ENCODE measurements at places on chromosomes 6 and 20.

GRCh38 chr20:17468073-17468840 is 62.9 kb downstream of the BFSP1 start:
- DNase-seq = no peak

- DNase-seq = no peak
These were observed 51.5 kb downstream of the NUDT3 start for GRCh38 chr6:34340906-34341480.

DNA sequence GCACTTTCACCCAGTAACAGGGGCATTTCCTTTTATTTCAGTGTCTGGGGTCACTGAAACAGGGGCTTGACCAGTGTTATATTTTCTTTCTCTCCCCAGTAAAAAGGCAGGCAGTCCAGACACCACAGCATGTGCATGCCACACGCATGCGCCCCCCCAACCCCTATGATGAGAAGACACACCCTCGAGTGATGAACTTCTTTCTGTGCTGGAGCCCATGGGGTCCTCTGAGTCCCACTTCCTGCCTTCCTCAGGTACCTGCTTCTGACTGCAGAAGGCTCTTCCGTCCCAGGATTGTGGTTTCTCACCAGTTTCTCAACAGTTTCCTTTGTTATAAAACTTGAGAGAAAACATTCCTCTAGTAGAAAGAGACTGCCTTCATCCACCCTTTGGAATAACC is 45.7 kb upstream of the TMEM181 start:
- DNase-seq = no peak

- peak; percentile 82 for DNase-seq
These were observed 48.5 kb downstream of the FNDC1 start for GRCh38 chr6:159217595-159218275.

DNA sequence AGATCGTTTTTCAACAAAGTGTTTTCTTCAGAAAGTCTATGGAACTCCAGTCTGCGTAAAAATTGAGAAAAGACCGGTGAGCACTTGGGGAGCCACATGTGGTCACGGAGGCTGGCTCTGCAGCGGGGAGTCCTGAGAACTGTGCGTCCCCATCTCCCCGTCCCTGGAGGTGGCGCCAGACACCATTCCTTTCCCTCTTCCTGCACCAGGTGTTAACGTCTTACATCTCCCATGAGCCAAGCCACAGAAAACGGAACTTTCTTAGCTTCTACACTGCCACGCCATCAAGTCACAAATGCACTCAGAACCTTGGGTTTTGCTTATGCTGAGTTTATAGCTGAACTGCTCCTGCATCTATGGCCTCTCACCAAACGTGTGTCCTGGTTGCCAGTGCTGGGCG is 62.6 kb downstream of the GINS1 start:
- DNase-seq = peak; percentile 68

DNA sequence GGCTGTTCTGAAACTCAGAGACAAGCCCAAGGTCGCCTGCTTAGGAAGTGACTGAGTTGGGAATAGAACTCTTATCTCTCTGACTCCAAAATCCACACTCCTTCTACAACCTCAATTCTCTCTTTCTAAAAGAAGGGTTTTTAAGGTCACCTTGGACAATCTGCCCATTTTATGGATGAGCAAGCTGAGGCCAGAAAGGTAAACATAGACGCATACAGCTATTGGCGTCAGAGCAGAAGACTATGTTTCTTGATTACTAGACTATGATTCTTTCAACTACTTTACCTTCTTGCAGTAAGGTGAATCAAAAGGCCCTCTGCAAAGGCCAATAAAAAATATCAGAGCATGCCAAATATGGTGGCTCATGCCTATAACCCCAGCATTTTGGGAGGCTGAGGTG is 276.6 kb downstream of the CLIC5 start:
- DNase-seq = no peak

GRCh38 chr6:81758221-81758620 is 5.7 kb upstream of the TENT5A start:
- DNase-seq = no peak

- peak; percentile 52 for DNase-seq
These were observed 10.1 kb upstream of the SEC63 start for GRCh38 chr6:107968081-107968480.

- DNase-seq = no peak
These were observed 10.1 kb downstream of the TNFAIP3 start for GRCh38 chr6:137877113-137877512.

GRCh38 chr6:110239526-110240274 is 59.5 kb downstream of the CDC40 start:
- peak; percentile 83 for DNase-seq

- DNase-seq = no peak
These were observed 26.5 kb upstream of the SMIM29 start for GRCh38 chr6:34275128-34275804.

- no peak for DNase-seq
These were observed 88.3 kb downstream of the SSR1 start for GRCh38 chr6:7224731-7225130.

- no peak for DNase-seq
These were observed 131.2 kb upstream of the AKAP12 start for GRCh38 chr6:151108548-151108947.

DNA sequence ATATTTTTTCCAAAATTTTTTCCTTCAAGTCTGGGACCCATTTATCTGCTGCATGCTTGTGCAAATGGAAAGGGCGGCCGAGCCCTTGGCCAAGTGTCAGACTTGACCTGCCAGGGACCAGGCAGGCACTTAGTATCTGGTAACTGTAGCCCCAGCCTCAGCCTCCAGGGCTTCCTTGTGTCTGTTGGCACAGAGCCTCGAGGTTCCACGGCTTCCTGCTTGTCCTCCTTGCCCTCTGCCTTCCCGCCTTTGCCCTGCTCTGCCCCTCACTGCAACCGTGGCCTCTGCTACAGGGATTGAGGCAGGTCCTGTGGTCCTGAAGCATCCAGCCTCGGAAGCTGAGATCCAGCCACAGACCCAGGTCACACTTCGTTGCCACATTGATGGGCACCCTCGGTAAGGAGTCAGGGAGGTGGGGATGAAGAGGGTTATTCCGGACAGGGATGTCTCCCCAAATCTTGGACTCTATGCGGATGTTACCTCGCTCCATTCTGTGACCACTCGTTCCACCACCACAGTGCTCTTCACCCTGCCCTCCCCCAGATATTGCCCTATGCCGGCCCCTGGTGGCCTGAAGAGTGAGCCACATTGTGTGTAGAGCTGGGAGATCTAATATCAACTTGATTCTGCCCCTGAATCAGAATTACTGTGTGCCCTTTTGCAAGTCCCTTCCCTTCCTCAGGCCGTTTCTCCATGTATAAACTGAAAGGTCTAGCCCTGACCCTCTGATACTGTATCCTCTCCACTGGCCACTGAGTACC is 41.5 kb upstream of the SRF start:
- DNase-seq = peak; percentile 62

- DNase-seq = no peak
These were observed 94.0 kb downstream of the SGK1 start for GRCh38 chr6:134223796-134224420.

GRCh38 chr20:57586943-57587277 is 26.0 kb downstream of the PCK1 start:
- DNase-seq = no peak

- DNase-seq = no peak
These were observed 19.8 kb downstream of the RFPL4B start for GRCh38 chr6:112366695-112367553.

DNA sequence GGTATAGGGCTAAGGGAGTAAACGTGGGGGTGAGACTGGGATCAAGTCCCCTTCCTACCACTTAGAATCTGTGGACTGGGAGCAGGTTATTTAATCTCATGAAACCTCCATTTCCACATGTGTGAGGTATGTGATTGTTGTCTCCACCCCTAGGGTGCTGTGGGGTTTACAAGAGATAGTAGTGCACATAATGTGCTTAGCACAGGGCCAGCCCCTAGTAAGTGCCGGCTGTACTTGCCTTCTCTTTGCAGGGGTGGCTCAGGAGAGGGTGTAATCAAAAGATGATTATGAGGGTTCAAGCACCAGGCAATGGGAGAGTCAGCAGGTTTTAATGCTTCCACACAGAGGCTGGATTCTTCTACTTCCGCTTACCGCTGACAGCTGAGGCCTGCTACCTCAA is 6.9 kb downstream of the NT5E start:
- no peak for DNase-seq

GRCh38 chr6:127956956-127957355 is 56.1 kb upstream of the THEMIS start:
- DNase-seq = no peak

DNA sequence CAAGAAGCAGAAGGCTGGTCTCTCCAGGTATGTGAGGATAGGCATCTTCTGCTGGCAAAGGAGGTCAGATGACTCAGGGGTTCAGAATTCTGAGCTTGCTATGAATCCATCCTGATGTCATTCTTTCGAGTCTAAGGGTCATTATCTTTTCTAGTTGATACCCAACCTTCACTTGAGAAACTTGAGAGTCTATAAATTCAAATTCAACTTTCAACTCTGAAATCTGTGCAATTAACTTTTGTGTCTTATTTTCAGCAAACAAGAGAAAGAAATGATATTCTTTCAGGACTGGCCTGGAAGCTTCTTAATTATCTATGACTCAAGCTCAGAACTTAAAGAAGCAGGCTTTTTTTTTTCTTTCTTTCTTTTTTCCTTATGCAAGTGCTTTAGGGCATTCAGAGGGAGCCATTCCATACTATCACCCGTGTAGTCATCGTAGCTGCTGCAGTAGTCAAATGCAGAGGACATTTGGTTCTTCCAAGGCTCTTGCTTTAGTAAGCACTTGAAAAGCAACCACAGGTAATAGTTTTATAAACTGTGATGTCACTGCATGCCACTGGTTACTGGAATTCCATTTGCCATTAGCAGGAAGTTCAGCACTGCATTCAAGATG is 93.0 kb downstream of the ADTRP start:
- DNase-seq = no peak

DNA sequence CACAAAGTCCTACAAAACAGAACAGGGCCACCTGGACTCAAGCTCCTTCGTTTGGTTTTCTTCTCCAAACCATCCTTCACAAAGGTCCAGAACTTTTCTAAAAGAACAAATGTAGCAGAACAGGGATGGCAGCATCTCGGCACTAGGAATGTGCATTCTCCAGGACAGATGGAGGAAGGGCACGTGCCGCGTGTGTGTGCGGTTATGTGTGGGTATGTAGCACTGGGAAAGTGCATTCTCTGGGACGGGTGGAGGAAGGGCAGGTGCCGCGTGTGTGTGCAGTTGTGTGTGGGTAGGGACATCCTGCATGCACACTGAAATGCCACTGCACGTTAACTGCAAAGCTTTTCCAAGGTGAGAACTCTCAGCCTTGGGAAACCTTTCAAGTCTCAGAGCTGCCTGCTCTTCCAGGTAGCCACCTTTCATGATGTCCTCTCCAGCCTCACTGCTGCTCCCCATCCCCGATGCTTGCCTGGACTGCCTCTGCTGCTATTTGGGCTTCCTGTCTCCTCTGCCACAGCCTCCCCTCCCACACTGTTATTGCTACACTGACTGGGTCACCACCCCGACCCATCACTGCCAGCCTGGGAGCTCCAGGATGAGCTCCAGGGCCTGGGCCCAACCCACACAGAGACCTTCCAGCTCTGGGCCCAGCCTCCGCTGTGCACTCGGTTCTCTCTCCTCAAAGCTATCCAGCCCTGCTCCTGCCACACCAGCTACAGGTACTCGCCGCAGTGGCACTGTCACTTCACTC is 47.6 kb downstream of the EZR start:
- no peak for DNase-seq

GRCh38 chr6:159908535-159908934 is 17.7 kb downstream of the MAS1 start:
- DNase-seq = no peak

GRCh38 chr20:48632825-48633619 is 194.8 kb downstream of the PREX1 start:
- DNase-seq = no peak

DNA sequence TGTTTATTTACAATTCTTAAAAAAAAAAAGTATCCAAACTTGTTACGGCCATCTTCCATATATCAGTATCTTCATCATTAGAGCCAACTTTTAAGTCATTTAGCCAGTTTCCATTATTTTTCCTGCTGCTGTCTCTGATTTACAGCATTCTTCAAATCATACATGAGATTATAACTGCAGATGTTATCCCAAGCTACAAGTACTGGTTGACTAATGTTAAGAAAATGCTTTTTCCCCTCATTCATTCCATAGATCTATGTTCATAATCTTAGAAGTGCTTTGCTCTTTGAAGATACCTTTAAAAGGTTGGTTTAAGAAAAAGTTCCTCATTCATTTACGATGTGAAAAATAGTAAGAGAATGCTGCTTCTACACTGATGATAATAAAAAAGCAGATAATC is 158.7 kb downstream of the RNGTT start:
- no peak for DNase-seq

GRCh38 chr20:57866250-57867106 is 156.7 kb upstream of the PMEPA1 start:
- no peak for DNase-seq

DNA sequence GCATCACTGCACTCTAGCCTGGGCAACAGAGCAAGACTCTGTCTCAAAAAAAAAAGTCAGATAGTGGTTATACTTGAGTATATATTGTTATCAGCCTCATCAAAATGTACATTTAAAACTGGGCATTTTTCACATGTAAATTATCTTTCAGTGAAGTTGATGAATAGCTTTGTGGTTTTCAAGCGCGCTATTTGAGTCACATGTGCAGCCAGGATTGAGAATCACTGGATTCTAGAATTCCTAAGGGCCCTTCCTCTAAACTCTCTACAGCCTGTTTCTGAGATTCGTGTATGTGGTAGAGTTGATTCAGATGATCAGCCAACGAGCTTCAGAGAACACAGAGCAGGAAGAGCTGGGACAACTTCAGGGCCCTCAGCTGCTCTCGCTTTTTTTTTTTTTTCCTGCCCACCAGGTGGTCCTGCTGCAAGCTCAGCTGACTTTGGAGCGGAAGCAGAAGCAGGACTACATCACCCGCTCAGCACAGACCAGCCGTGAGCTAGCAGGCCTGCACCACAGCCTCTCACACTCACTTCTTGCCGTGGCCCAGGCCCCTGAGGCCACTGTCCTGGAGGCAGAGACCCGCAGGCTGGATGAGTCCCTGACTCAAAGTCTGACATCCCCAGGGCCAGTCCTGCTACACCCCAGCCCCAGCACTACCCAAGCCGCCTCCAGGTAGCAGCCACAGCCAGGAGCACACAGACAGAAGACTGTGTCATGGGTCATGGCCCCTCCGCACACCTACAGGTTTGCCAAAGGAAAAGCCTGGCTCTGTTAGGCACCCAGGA is 18.3 kb downstream of the C20orf173 start:
- no peak for DNase-seq

GRCh38 chr6:38755874-38756273 is 40.8 kb downstream of the DNAH8 start:
- DNase-seq = no peak

- DNase-seq = no peak
These were observed 165.5 kb downstream of the MANEA start for GRCh38 chr6:95742767-95743289.

- DNase-seq = no peak
These were observed 547.6 kb downstream of the HAO1 start for GRCh38 chr20:7392542-7393206.

GRCh38 chr20:58760856-58761255 is 68.3 kb downstream of the NPEPL1 start:
- DNase-seq = no peak

DNA sequence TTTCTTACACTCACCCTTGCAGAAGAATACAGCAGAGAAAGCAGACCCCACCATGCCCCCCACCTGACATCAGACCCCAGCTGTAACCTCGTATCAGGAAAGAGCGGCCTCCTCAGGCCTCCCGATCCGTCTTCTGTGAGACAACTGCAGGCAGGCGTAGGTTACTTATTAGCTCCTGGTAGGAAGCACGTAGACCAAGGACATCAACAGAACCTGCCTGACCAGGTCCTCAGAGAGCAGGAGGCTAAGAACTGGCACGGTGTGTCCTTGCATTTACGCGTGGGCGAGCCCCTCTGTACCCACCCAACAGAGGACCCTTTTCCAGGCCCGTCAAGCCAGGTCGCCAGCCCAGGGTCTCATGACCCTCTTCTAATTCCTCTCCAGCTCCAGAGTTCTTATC is 51.0 kb downstream of the ABHD12 start:
- no peak for DNase-seq

Data from neural progenitor cell (in vitro differentiated cells).